ENCODE measurements at places on chromosomes 13 and 19.

DNA sequence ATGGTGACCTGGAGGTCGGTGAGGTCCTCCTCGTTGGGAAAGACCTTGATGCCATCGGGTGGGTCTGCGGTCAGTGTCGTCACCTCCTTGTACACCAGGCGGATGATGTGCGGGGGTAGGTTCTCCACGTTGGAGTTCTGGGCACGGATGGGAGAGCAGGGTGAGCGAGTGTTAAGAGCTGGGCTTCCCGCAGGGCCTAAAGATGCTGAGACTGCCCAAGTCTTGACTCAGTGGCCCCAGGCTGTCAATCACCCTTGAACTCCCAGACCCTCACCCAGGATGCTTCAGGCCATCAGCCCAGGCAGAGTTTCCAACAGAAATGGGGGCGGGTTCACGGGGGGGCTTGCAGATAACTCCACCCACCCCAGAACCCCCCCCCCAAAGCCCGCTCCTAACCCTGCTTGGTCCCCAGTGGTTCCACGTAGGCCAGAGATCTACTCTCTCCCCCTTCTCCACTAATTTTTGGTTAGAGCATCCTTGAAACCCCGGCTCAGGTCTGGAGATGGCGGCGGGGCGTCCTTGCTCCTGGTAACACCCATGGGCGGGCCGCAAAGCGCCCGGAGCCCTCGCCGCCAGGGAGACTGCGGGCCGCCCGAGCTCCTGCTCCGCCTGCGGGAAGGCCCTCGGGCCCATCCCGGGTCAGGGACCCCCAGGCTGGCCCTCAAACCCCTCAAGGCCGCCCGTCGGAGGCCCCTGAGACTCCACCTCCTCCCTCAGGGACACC lies 600 bp downstream of the UBE2S start:
- DNase-seq = no peak

GRCh38 chr19:6340493-6341201 lies 7.2 kb upstream of the ACER1 start:
- no peak for DNase-seq

DNA sequence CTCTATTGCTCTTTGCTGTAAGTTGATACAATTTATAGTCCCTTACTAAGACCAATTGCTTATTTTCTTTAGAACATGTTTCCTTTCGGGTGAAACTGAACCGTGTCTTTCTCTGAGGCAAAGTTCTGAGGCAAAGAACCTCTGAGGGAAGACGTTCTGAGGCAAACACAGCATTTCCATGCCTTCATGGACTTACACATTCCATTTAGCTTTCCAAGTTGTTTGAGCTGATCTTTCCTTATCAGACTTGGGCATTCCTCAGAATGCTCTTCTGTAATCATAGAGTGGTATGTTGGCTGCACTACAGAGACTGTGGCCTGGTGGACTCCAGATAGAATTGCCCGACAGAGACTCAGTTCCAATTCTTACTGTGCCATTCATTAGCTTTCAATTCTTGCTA lies 579.1 kb downstream of the KCTD12 start:
- DNase-seq = no peak

DNA sequence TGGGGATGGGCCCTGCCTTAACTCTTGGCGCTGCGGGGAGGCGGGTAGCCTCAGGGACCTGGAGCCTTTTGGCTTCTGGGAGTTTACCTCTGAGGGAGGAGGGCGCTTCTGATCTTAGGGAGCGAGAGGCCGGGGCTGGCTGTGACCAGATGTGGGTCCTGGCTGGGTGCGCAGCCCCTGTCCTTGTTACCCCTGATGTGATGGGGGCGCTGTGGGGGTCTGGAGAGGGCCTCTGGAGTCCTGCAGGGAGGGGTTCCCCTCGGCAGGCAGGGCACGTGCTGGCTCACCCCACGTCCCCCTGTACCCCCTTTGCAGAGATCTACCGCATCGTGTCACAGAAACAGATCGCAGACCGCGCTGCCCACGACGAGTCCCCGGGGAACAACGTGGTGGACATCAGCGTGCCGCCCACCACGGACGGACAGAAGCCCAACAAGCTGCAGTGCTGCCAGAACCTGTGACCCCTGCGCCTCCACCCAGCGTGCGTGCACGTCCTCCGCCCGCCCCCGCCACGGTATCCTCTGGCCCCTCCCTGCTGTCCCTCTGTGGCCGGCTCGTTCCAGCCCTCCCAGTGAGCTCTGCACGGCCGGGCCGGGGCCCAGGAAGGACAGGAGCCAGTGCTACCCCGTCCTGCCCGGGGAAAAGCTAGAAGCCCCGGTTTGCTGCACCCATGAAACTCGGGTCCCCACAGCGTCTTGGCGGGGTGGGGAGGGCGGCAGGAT lies 9.8 kb upstream of the MARCHF2 start:
- DNase-seq = no peak

GRCh38 chr19:18053576-18054219 lies 33.0 kb downstream of the IL12RB1 start:
- no peak for DNase-seq

GRCh38 chr19:48862827-48863226 lies 5.6 kb downstream of the PLEKHA4 start:
- DNase-seq = no peak

- no peak for DNase-seq
These were observed 136.9 kb downstream of the USP12 start for GRCh38 chr13:27034678-27035111.

GRCh38 chr13:112744168-112745021 lies 54.6 kb downstream of the ATP11A start:
- DNase-seq = no peak

- DNase-seq = no peak
These were observed 731.5 kb downstream of the SLITRK1 start for GRCh38 chr13:83150616-83151307.

GRCh38 chr13:45335397-45336024 lies 5.5 kb downstream of the TPT1 start:
- DNase-seq = no peak
